Activated naive CD4-positive, alpha-beta T cell treated with anti-CD3 and anti-CD28 coated beads, Interleukin-2, amount 50 U/mL, for 72 hours (primary cell): ENCODE measurements at places on chromosomes 7 and 10. TPM values are rescaled to one million over a fixed set of nuclear protein-coding genes. Genes with fewer than 3 reads are reported as not detected.

Gene OR6V1
- total RNA-seq: not detected

Gene TTYH3
- total RNA-seq: 23.8 TPM

Gene LRRC4
- 0.51 TPM for total RNA-seq

Gene C7orf57
- 0.25 TPM for total RNA-seq

Gene CYP26C1
- 0.12 TPM for total RNA-seq

Gene STEAP2
- not detected for total RNA-seq

GRCh38 chr10:96814264-96814663 lies 17.8 kb upstream of the LCOR start:
- no peak for DNase-seq

- peak; percentile 2 for DNase-seq
Observed at GRCh38 chr7:15305002-15305600, 256.7 kb downstream of the AGMO start.

- no peak for DNase-seq
Observed at GRCh38 chr10:123600177-123600576, 66.0 kb upstream of the GPR26 start.

DNA sequence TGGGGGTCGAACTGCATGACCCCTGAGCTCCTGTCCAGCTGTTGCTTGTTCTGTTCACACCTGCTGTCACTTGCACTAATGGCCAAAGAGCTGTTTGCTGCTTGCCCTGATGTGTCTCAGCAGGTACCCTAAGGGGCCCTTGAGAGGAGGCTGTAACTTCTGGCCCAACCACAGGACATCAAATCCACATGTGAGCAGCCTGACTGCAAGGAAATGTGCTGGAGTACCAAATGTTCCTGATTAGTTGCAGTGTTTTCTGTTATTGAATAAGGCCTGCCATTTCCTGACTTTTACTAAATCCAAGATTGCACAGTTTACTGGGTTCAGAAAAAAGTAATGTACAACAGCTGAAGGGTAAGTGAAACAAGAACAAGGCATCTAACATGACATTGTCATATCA lies 91.7 kb upstream of the IL6 start:
- DNase-seq: no peak

DNA sequence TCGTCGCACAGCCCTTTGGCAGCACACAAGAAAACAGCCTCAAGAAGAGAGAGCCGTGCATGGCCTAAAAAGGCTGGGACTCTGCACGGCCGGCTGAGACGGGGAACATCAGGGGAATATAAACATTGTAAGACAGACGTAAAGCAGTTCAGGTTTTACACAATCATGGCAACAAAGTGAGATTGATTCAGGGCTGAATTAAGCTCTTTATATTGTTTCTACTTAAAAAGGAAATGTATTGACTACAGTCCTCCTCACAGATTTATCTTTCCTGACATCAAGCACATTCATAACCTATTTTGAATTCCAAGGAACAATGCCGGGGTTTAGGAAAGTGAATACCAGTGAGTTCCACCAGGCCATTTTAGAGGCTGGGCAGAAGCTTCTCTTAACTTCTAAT lies 25.2 kb downstream of the SORBS1 start:
- DNase-seq: no peak

- no peak for DNase-seq
Observed at GRCh38 chr7:95469187-95469586, 16.6 kb upstream of the ASB4 start.

- no peak for DNase-seq
Observed at GRCh38 chr10:94859086-94859485, 79.4 kb upstream of the CYP2C9 start.

DNA sequence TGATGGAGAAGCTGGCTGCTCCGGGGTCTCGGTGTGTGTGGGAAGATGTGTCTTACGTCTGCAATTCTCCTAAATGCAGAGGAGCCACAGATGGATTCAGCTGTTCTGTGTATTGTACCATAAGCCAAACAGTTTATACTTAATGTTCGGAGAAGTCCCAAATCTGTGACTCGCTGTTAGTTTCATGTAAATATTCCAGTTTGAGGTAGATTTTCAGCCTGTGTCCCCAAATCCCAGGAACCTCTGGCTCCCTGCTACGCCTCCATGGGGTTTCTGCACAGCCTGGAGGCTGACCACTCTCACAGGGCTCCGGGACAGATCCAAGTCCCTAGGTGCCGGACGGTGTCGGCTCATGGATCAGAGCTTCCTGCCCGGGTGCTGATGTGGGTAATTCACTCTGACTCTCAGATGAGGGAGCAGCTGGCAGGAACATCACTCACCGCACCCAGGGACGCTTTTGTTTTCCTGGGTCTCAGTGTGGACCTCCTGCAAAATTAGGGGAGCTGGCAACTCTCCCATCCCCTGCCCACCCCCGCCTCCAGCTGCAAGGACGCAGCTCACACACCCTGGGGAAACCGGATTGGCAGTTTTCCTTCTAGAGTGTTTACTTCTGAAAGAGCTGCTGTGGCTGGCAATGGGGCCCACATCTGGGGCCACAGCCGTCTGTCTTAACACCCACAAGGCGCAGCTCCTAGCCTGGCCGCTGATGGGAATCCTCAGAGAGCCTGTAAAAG lies 421.1 kb upstream of the FOXK1 start:
- no peak for DNase-seq

GRCh38 chr10:127117125-127117524 lies 79.3 kb downstream of the INSYN2A start:
- no peak for DNase-seq

GRCh38 chr10:102633287-102633686 lies 11.0 kb upstream of the TRIM8 start:
- no peak for DNase-seq
